GM13977 (cell line): ENCODE measurements at places on chromosomes 12 and 14.

GRCh38 chr12:122225683-122226365 is at the start of gene DIABLO:
TSS of gene DIABLO (minus strand) at chr12:122226052. CDS start at chr12:122226014, 38 bp downstream.
- DNase-seq, result peak; percentile 98

GRCh38 chr14:62885451-62885850 is 159.8 kb downstream of the KCNH5 start:
- DNase-seq, result no peak

GRCh38 chr14:92651758-92652406 is 96.5 kb downstream of the LGMN start:
- peak; percentile 40 for DNase-seq

GRCh38 chr14:93200553-93200952 is 6.3 kb downstream of the GON7 start:
- no peak for DNase-seq

- DNase-seq, result no peak
These were observed 218.4 kb upstream of the C14orf180 start for GRCh38 chr14:104361101-104361591.

DNA sequence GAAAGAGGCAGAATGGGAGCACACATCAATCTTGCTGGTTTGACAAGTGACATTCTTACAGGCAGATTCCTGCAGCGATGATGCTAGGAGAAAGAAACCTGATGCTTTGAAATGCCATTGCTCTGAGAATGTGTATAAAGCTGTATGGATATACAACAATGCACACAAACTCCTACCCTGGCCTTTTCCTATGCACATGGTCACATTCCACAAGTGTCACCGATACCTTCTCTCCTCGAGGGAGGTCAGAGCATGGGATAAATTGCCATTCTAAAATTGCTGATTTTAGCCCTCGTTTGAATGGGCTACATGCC is 11.9 kb downstream of the FGF6 start:
- no peak for DNase-seq

- DNase-seq, result no peak
These were observed 373.5 kb upstream of the FAR2 start for GRCh38 chr12:28775556-28775955.

- no peak for DNase-seq
These were observed 32.3 kb upstream of the TBC1D30 start for GRCh38 chr12:64792128-64792527.

GRCh38 chr14:92484132-92484823 is 29.3 kb upstream of the RIN3 start:
- no peak for DNase-seq

DNA sequence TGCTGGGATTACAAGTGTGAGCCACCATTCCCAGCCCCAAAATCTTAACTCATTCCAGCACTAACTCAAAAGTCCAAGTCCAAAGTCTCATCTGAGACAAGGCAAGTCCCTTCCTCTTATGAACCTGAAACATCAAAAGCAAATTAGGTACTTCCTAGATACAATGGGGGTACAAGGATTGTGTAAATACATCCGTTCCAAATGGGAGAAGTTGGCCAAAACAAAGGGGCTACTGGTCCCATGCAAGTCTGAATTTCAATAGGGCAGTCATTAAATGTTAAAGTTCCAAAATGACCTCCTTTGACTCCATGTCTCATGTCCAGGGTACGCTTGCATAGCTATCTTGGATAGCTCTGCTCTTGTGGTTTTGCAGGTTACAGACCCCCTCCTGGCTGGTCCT is 94.7 kb upstream of the PPM1H start:
- DNase-seq, result no peak

GRCh38 chr14:80212023-80212397 is 706 bp upstream of the DIO2 start:
- DNase-seq, result peak; percentile 14

GRCh38 chr12:4829161-4829792 is 80.4 kb upstream of the KCNA1 start:
- peak; percentile 80 for DNase-seq
